ENCODE measurements at places on chromosomes 6 and 20. TPM values are rescaled to one million over a fixed set of nuclear protein-coding genes. Genes with fewer than 3 reads are reported as not detected.

DNA sequence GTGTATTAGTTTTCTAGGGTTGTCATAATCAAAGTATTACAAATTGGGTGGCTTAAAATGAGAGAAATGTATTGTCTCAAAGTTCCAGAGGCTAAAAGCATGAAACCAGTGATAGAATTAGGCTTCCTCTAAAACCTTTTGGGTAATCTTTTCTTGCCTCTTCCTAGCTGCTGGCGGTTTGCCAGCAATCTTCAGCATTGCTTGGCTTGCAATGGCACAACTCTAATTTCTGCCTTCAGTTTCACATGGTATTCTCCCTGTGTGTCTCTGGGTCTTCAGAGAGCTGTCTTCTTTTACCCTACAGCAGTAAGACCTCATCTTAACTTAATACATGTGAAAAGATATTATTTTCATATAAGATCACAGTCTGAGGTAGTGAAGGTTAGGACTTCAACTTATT, 479.1 kb upstream of the GJE1 start:
- no peak for DNase-seq
- no peaks in the 10 kb centered on the region for H3K27me3 ChIP-seq
- no peak overlapping the region for H3K27ac ChIP-seq
- no peaks in the 10 kb centered on the region for H3K36me3 ChIP-seq
- H3K4me1 ChIP-seq: no peaks in the 10 kb centered on the region

DNA sequence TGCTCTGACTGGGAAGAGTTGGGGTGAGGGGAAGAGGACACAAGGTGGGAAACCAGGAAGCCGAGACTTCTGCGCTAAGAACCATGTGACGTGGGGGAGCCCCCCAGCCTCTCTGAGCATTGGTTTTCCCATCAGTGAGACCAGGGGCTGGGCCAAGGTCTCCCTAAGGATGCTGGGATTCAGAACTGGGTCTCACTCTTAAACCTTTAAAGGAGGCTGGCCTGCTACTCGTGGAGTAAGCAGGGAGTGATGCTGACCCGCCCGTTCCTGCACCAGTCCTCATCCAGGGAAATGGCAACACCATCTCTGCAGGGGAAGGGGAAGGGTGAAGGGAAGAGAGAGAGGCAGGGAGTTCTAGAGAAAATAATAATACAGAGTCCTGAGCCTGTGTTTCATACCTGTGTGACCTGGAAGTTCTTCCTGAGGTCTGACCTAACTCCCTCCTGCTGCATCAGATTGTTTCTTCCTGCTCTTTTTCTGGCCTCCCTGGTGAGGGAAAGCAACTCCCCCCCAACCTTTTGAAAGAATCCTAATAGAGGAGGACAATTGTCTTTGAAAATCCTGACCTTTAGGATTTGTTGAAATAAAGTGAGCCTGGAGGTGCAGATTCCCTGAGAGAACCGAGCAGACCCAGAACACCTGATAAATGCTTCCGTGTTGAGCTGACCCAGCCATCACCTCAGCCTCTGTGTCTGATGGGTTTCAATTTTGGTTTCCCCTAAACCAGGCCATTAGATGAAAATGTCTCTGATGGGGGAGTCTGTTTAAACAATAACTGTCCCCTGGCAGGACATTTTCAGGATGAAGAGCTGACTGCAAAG, 3.0 kb upstream of the GRM4 start:
- H3K27me3 ChIP-seq: peaks cover 84% of the 10 kb centered on the region
- DNase-seq: no peak
- H3K36me3 ChIP-seq: no peaks in the 10 kb centered on the region
- no peak overlapping the region for H3K27ac ChIP-seq
- no peak overlapping the region for H3K4me3 ChIP-seq

GRCh38 chr6:41790045-41790444, 2.6 kb downstream of the TOMM6 start:
- peaks cover 7% of the 10 kb centered on the region for H3K4me1 ChIP-seq
- no peak for DNase-seq
- H3K27ac ChIP-seq: no peak overlapping the region
- peaks cover 17% of the 10 kb centered on the region for H3K36me3 ChIP-seq

The BANF2 gene
- not detected for total RNA-seq

The CLPSL2 gene
- not detected for total RNA-seq

All from IMR-90 (cell line).